ENCODE measurements at places on chromosomes 1 and 21.

- DNase-seq = no peak
These were observed 382.2 kb downstream of the NTNG1 start for GRCh38 chr1:107523061-107523460.

GRCh38 chr1:22485431-22485830 lies 33.8 kb downstream of the ZBTB40 start:
- no peak for DNase-seq

DNA sequence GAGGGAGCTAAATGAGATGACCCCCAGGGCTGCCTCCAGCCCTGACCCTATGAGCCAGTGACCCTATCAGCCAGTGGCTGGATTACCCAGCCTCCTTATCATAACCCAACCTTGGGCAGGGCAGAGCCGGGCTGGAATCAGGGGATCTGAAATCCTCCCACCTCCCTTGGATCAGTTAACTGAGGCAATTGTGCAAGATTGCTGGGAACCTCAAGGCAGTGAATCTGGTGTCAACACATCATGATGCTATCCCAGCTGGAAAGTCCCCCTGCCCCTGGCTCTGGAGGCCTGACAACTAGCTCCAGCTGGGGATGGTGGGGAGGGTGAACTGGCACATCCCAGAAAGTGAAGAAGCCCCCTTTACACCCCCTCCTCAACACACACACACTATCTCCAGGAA lies 6.4 kb upstream of the TSPAN1 start:
- DNase-seq = no peak

- no peak for DNase-seq
These were observed 750 bp downstream of the RHOU start for GRCh38 chr1:228735871-228736586.

- DNase-seq = no peak
These were observed 21.1 kb downstream of the PLA2G4A start for GRCh38 chr1:186849826-186850225.

GRCh38 chr1:53575955-53576320 lies 116.7 kb downstream of the DMRTB1 start:
- no peak for DNase-seq

GRCh38 chr1:157140063-157140588 lies 1.9 kb upstream of the ETV3 start:
- DNase-seq = no peak

GRCh38 chr1:247303216-247303615 lies 28.5 kb downstream of the ZNF496 start:
- DNase-seq = no peak

GRCh38 chr1:27025718-27026117 lies 13.1 kb upstream of the TENT5B start:
- DNase-seq = no peak

DNA sequence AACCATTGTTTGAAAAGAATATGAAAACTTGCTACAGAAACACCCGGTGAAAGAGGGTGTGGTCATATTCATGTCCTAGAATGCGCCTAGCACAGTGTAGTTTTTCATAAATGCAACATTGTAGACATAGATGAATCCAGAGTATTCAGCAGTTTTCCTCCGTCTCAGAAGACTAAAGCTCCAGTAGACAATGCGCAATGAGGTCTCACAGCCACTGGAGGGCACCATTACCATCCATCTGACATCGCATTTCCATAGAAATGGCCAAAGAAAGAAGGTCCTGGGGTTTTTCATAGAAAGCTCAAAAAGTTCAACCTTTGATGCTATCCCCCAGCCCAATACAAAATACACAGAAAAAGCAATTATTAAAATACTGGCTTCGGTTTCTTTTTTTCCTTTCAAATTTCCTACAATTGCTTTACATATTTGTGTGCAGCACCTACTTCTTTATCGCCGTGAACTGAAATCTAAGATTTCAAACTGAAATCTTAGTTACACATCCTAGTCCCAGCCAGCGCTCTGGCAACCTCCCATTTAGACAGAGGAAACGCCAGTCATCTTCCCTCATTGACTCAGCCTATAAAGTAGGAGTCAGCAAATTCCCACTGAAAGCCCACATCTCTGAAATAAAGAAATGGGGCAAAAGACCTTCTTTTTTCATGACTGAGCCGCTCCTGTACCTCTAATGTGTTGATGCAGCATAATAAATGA lies 3.9 kb upstream of the CD58 start:
- peak; percentile 23 for DNase-seq

GRCh38 chr1:168089326-168089978 lies 47.3 kb downstream of the GPR161 start:
- no peak for DNase-seq

DNA sequence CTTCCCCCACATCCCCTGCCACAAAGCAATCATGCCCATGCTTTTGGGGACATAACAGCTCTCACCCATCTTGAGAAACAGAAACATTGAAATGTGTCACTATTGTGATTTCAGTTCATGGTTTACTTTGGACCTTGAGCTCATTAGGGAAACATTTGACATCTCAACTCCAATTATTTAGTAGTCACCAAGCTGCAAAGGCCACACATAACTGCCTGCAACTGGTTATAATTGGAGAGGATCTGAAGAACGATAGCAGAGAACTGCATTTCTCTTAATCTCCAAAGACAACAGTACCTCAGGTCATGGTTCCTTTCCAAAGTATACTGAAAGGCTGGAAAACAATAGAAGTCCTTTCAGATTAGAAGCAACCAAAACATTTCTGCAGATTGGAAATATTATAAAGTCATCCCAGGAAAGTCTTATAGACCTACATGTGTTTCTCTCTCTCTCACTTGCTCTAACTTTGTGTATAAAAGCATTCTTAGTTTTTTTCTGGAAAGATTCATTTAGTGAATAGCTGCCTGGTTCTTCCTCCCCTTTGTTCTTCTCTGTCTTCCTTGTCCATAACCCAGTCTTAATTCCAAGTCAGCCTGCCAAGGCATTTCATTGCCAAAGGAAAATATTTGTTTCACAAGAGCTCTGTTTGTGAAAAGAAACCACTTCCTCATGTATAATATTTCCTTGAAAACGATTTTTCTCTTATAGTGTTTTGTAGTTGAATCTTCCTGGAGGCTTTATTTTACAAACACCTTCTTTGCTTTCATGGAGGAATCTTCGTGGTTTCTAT lies 426.8 kb downstream of the ADGRL2 start:
- no peak for DNase-seq

DNA sequence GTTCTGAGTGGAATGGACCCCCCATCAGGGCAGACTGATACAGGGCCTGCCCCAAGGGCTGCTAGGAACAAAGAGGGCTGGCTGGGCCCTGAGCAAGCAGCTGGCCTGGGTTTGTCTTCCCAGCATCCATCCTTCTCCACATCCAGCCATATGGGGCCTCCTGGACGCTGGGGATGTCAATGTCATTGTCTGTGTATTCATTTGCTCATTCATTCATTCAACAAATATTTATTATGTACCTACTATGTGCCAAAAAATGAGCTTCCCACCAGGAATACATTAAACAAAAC lies 15.6 kb upstream of the ECE1 start:
- DNase-seq = no peak

- DNase-seq = no peak
These were observed 8.8 kb upstream of the GUCA2A start for GRCh38 chr1:42173155-42173933.

DNA sequence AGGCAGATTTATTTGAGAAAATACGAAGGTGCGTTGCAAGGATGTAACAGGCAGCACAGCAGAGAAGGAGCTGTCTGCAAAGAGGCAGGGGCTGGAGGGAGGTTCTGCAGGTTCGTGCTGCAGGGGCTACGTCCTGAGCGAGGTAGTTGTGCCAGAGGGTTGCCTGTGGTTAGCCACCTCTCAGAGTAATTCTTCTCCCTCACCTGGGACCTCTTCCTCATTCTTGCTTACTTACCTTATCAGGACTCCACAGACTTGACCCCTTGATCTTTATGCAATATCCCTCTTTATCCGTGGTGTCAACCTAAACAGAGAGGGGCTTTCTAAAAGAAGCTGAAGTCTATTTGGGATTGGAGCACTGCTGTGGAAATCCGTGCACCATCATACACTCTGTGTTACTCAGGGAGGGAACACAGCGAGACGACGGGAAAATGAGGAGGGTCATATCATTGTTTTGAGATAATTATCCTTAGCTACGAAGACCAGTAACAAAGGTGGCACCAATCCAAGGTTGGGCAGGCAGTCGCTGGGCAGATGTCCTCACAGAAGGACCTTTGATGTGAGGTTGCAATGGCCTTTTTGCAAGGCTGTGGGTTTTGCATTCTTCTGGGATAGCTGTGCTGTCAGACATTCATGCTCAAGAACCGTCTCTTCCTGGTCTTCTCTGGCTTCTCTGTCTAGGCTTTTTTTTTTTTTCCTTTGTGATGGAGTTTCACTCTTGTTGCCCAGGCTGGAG lies 82.8 kb downstream of the WDR4 start:
- DNase-seq = no peak

- DNase-seq = no peak
These were observed 85.4 kb upstream of the PBX1 start for GRCh38 chr1:164473544-164473943.

DNA sequence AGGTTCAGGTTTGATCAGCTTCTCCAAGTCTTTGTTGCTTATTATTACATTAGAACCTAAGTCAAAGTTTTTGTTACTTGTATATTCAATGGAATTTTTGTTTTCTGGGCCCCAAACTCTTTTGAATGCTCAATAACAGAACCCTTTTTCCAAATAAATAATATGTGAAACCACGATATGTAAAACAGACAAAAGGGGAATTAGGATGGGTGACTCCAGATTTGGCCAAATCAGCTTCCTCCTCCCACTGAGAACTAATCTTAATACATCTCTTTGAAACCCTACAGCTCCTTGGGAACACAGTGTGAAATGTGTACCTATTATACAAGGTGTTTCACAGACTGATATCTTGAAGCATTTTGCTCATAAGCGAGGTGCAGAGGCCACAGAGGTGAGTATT lies 67.0 kb upstream of the TNFSF18 start:
- no peak for DNase-seq

GRCh38 chr1:42732126-42732680 lies 7.8 kb downstream of the CLDN19 start:
- DNase-seq = no peak

DNA sequence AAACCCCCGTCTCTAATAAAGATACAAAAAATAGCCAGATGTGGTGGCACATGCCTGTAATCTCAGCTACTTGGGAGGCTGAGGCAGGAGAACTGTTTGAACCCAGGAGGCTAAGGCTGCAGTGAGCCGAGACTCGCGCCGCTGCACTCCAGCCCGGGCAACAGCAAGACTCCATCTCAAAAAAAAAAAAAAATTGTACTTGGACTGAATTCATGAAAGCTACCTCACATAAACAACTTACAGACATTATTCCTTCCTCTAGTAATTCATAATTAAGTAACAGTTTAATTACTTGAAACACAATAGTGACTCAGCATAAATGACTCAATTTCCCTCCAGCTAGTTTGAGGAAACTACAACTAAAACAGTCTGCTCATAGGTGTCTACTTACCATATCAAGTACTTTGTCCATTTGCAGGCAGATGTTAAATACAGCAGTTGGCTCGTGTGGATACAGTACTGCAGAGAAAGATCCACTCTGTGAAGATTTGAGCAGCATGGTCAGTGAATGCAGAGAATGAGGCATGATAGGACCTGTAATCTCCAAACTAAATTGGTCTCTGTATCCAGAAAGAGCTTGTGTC lies 9.4 kb downstream of the DONSON start:
- peak; percentile 16 for DNase-seq

DNA sequence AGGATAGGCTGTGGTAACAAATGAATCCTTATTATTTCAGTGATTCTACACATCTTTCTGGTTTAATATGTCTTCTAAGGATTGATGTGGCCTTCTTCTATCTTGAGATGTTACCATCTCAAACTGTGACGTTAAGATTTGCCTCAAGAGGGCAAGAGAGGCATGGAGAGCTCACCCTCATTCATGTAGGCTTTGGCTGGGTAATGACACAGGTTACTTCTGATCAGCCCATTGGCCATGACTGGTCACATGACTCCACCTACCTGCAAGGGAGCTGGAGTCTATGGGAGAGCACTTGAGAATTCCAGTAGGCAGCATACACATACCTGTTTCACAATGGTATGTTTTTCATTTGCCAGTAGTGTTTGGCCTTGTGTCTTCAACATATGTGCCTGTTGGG lies 30.0 kb downstream of the CACHD1 start:
- no peak for DNase-seq

DNA sequence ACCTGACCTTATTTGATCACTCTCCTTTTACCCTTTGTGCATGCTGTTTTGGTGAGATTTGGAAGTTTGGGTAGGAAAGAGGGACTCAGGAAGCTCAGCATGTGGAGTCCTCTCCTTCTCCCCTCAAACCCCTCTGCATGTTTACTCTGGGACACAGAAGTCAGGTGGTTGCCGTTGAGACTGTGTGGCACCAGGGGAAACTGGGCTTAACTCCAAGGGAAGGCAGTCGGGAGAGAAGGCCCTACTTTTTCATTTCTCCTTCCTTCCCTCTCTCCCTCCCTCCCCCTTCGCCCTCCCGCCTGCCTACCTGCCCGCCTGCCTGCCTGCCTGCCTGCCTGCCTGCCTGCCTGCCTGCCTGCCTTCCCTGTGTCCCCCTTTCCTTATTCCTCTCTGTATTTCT lies 34.8 kb upstream of the TTC22 start:
- DNase-seq = no peak

GRCh38 chr1:231643071-231643934 lies 16.7 kb downstream of the DISC1 start:
- DNase-seq = no peak

DNA sequence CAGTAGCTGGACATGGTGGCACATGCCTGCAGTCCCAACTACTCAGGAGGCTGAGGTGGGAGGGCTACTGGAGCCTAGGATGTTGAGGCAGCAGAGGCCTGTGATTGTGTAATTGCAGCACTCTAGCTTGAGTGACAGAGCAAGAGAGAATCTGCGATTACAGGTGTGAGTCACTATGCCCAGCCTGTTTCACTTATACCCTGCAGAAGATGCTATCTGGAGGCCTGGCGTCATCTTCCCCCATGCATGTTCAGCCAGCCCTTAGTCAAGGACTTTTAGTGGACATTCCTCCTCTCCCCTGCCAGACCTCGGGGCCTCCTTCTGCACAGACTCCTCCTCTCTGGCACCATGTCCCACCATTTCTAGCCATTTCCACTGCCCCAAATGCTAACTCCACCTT lies 36.3 kb upstream of the RCC2 start:
- peak; percentile 38 for DNase-seq

GRCh38 chr1:194045416-194045815 lies 859.0 kb upstream of the B3GALT2 start:
- DNase-seq = no peak

DNA sequence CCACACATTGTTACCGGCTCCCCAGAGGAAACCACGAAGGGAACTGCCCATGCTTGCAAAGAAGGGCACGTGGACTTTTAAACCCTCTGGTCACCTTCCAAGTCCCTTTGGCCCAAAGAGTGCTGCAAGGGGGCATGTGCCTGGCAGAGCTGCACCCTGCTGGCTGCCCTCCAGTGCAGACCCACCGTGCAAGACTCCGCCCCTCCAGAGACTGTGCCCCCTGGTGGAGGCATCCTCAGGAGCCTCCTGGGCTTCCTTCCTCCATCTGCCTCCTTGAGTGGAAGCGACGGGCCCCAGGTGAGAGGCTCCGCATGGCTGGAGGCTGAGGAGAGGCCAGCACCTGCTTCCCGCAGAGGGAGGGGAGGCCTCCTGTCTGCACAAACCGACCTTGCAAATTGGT lies 100.6 kb downstream of the CRYAA start:
- DNase-seq = no peak

GRCh38 chr1:214380986-214381695 lies 100.2 kb downstream of the SMYD2 start:
- DNase-seq = peak; percentile 57

Data from AG09319 (cell line).